Activated T-cell treated with anti-CD3 and anti-CD28 coated beads, Interleukin-2, amount 50 U/mL, for 24 hours (primary cell): ENCODE measurements at places on chromosomes 3 and 15.

- no peak for DNase-seq
These were observed 909.2 kb upstream of the EPHA6 start for GRCh38 chr3:95905182-95905581.

GRCh38 chr3:152076148-152076547 lies 192.6 kb upstream of the MBNL1 start:
- DNase-seq = no peak

DNA sequence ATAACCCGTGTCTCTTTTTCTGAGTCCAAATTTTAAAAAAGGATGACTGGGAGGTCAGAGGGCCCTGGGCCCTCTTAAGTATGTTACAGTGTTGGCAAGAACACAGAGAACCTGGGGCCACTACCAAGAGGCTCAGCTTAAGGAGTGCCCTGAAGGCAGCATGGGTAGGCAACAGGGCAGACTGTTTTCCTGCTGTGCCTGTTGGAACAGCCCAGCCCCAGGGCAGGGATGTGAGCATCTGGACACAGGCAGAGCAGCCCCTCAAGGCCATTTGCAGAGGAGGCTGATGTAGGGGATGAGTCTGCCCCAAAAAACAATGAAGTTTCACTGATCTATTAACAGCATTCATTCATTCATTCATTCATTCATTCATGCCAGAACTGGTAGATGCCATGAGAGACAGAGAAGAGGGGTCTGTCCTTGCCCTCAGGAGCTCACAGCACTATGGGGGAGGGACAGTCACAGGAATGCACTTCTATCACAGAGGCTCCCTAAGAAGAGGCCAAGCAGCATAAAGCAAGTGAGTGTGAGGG lies 2.2 kb upstream of the LTF start:
- DNase-seq = no peak

DNA sequence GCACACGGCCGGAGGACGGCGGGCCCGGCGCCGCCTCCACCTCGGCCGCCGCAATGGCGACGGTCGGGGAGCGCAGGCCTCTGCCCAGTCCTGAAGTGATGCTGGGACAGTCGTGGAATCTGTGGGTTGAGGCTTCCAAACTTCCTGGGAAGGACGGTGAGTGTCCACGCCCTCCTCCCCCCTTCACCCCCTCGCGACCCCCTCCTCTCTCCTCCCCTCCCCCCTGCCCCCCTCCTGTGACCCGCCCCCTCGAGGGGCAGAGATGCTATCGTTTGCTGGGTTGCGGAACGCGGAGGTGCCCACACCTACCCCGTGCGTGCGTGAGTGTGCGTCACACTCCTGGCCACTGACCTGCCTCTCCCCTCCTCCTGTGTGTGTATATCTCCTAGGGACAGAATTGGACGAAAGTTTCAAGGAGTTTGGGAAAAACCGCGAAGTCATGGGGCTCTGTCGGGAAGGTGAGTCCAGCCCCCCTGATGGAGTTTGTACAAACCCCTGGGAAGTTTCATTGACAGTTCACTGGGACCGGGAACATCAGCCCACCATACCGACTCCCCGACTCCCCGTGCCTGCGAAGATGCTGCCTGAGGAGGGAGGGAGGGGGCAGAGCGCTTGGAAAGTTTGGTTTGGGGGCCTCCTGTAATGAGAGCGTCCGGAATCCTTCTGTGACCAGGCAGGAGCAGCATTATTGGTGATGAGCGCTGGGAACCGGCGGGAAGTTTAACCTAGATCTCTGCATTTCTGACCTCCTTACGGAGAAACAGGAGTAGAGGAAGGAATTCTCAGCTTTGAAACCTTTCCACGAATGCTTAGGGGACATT lies 795 bp upstream of the SCAANT1 start:
- DNase-seq = no peak

- no peak for DNase-seq
These were observed 14.3 kb upstream of the PDE8A start for GRCh38 chr15:84967380-84967779.

DNA sequence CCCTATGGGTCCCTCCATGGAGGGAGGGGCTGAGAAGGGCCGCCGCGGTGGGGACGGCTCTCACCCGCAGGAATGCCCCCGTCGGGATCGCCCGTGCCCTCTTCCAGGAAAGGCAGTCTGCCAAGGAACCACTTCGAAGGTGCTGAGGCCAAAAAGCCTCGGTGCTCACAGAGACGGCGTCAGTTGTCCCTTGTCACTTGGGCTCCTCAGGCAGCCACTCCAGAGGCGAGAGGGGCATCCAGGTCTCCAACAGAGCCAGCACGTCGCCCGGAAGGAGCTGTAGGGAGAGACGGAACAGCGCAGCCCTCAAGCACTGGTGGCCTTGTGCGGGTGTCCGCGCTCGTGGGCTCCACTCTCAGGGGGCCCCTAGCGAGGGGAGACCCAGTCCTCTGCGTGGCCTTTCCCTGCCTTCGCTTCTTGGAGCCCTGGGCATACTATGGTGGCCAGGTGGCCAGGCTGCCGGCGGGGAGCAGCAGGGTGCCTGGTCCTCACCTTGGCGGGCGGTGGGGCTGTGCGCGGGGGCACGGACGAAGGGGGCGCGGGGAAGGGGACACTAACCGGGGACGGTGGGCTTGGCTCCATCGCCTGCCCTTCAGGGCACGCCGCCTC lies 994 bp downstream of the MESP1 start:
- no peak for DNase-seq

DNA sequence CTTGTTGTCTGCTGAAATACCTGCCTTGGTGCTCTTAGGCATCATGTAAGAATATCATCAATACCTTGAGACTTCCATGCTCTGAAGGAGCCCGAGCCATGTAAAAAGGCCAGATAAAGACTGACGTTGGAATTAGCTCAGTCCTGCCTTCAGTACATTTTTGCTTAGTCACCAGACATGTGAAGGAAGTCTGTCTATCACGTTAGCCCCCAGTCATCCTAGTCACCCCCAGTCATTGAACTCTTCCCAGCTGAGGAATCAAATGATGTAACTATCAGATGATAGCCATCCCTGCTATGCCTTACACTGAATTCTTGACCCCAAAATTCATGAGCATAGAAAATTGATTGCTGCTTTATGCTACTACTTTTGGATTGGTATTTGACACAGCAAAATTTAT lies 351.2 kb upstream of the SGO1 start:
- DNase-seq = no peak

GRCh38 chr15:95884276-95884675 lies 446.2 kb upstream of the NR2F2 start:
- no peak for DNase-seq

- DNase-seq = no peak
These were observed 285.8 kb upstream of the SEMA6D start for GRCh38 chr15:47431501-47431900.

DNA sequence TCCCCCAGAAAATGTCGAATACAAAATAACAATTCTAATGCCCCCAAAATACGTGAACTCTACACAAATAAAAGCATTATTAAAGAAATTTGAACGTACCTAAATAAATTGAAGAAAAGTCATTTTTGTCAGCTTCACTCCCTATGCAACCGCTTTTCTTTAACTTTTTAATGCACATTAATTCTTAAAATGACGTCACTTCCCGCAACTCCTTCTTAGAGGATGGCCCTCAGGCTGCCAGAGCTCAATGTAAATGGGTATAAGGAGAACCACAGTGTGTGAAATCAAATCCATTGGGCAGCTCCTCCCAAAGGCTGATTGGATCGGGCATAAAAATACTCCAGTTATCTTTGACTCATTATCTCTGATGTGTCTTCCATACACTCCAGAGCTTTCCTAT lies 736.9 kb downstream of the GBE1 start:
- DNase-seq = no peak

GRCh38 chr3:10518506-10519150 lies 13.2 kb upstream of the ATP2B2 start:
- peak; percentile 5 for DNase-seq

GRCh38 chr3:197022405-197023231 lies 7.0 kb downstream of the MELTF start:
- no peak for DNase-seq

GRCh38 chr15:23447107-23447500 lies at the start of gene GOLGA6L2:
GOLGA6L2 (minus strand) TSS chr15:23447243; CDS start chr15:23447181, 62 bp downstream.
- DNase-seq = no peak

- DNase-seq = no peak
These were observed 112.5 kb downstream of the TIGIT start for GRCh38 chr3:114406286-114406685.

DNA sequence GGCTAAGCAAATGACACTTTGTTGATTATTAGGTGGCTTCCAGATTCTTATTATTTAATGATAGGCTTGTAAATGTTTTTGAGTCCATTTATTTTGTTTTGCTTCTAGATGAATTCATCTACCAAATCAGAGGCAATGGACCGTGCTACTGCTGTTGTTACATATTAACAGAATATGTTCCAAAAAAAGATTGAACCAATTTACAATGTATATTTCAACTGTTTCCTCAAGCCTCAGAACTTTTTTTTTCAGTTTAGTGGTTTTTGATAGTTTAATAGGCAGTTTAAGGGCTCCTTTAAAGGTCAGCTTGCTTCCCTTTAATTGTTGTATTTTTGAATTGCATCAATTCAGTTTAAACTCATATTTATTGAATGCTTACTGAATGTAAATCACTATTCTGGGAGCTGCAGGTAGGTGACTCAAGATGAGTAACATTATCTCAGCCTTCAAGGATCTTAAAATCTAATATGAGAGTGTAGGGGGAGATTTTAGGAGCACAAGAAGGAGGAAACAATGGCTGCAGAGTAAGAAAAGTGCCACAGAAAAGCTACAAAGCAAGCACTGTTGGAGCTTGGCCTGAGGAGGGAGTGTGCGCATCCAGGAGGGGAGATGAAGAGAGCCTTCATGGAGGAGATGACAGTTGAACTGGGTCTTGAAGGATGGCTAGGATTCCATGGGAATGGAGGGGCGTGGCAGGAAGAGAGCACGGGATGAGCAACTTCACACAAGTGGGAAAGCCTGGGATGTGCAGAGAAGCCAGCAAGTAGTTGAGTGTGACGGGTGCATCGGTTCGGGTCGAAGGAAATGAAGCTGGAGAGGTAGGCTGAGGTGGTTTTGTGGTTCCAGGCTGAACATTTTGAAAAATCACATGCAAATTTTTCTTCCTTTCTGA lies 14.7 kb downstream of the MAP2K1 start:
- DNase-seq = peak; percentile 43

DNA sequence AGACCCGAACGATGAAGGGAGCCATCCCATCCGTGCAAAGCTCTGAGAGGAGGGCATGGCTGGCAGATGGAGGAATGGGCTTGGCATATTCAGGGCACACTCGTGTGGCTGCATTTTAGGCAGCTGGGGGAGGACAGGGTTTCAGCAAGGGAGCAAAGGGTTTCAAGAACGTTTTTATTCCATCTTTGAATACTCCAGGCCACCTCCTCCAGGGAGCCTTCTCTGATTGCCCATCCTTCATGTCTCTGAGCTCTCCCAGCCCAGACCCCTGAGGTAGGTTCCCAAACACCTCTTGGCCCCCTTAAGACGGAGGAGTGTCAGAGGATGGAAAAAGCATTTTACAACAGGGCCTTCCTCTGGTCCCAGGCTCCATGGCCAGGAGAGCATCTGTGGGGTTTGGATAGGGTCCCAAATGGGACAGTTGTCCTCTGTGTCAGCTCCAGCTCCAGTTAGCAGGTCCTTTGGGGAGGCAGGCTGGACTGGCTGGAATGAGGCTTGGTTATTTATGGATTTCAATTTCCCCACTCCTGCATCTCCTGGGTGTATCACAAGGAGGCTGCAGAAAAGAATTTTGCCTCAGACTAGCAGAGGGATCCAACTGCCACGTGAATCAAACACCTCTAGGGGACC lies 17.7 kb upstream of the SLC6A1 start:
- no peak for DNase-seq

DNA sequence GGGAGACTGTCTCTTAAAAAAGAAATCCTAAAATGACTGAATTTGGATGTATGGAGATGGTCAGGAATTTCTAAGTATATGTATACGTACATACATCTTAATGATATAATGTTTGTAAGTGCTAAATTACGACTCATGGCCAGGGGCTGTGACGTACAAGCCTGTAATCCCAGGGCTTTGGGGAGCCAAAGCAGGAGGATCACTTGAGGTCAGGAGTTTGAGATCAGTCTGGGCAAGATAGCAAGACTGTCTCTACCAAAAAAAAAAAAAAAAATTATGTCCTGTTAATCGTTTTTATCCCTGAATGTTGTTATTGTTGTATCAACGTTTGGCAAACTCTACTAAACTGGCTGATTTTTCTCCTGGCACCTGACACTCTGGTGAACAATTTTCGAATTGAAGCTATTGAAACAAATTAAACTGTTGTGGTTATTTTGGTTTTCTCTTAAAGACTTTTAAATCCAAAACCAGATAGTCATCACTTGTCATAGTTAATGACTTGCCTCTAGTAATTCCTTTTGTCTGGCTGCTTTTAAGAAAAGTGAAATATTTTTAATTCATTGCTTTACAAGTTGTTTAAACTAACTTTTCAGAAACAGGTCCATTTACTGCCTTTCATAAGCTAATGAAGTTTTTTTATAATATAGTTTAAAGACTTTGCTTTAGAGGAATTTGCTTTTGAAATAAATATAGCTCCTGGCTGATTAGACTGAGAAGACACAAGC lies 7.0 kb downstream of the MORF4L1 start:
- no peak for DNase-seq
